ENCODE measurements at places on chromosomes 4 and X. TPM values are rescaled to one million over a fixed set of nuclear protein-coding genes. Genes with fewer than 3 reads are reported as not detected.

Gene TMPRSS11A
- total RNA-seq = not detected

Gene LGI2
- not detected for total RNA-seq

Gene RNF150
- total RNA-seq = 10.5 TPM

Gene PNCK
- total RNA-seq = not detected
